ENCODE measurements at places on chromosomes 5 and 9.
A peak's percentile ranks its signal among the peaks of the same experiment; 100 is the strongest.

DNA sequence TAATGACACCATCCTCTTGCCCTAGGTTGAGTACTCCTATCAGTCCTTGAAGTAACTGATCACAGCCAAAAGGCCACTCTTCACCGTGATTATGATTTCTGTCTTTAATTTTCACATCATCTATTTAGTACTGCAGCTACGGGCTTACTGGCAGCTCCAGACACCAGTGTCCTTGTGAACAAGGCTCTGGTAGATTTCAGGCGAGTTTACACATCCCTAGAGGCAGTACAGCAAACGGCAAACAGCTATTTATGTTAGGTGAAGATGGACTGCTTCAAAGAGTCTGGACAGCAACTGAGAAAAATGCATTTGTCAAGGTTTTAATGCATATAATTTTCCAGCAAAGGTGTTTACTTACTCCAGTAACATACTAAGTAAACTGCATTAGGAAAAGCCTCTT, 396.9 kb downstream of the KDM4C start:
- DNase-seq: no peak

GRCh38 chr5:106907979-106908378, 762.8 kb downstream of the EFNA5 start:
- DNase-seq: no peak

DNA sequence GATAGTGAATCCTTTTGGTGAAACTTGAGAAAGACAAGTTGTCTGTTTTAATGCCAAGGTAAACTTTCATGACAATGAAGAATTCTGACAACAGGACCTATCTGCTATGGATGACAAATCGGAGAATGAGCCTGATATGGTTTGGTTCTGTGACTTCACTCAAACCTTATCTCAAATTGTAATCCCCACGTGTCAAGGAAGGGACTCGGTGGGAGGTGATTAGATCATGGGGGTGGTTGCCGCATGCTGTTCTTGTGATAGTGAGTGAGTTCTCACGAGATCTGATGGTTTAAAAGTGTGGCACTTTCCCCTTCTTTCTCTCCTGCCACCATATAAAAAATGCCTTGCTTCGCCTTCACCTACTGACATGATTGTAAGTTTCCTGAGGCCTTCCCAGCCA, 1964.1 kb upstream of the CDH9 start:
- DNase-seq: no peak

GRCh38 chr9:77735494-77735893, 87.4 kb upstream of the GNA14 start:
- no peak for DNase-seq

DNA sequence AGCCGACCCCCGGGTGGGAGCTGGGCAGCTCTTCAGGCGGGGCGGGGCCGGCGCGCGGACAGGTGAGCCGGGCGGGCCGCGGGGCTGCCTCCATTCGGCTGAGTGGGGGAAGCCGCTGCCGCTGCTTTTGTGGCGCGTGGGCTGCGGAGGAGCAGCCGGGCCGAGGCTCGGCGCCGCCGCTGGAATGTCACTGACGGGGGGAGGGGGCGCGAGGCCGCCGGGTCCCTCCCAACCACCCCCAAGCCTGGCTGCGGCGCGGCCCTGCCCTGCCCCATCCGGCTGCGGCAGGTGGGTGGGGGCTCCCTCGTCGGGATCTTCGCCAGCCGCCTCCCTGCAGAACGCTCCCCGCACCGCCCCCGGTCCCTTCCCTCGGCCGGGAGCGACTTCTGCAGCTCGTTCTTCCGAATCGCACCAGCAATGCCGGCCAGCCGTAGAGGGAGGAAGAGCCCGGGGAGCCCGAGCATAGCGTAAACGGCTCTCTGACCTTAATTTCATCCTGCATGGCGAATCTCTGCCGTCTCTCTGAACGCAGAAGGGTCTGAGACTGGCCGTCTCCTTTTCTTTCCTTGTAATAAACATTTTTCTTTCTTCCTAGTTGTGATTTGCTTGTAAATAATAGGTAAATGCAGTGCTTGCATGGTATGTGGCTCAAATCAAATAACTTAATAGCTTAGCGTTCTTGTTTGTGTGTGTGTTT, 505 bp downstream of the SPTAN1 start:
- peak; percentile 86 for DNase-seq

DNA sequence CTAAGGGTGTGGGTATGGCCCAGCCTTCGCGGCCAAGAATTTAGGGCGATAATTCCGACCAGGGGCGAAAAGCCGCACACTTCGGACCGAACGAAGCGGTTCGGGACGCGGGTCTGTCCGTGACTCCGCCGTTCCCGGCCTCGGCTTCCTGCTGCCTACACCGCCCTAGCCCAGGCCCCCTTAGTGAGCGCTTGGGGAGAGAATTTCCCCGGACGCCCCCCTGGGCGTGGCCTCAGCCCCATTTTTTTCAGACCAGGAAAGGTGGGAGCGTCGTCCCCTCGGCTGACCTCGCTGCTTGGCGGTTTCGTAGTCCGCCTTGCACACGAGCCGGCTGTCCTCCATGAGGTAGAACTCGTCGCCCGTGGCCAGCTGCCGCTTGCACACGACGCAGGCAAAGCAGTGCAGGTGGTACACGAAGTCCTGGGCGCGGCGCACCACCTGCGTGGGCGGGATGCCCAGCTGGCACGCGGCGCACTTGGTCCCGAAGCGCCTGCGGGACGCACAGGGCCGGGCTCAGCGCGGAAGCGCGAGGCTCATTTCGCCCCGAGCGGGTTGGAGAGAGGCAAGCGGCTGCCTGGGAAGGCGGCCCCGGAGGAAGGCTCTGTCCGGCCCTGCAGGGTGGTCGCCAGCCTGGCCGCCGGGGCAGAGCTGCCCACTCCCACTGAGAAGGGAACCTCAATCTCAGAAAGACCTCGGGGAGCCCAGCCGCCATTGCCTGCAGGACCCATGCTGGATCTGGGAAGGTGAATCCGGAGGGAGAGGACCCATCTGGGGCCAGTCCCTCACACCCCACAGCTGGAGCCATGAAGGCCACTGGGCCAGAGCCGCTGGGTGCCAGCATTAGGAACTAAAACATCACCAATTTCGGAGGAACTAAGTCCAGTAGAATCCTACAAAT, 5.3 kb downstream of the LHX3 start:
- no peak for DNase-seq

Measured in neural progenitor cell (in vitro differentiated cells).